NK-92 treated with Interleukin-12 subunit alpha and Interleukin-12 subunit beta, amount 100 ng/mL, for 24 hours (cell line): ENCODE measurements at places on chromosomes 6 and 20.

DNA sequence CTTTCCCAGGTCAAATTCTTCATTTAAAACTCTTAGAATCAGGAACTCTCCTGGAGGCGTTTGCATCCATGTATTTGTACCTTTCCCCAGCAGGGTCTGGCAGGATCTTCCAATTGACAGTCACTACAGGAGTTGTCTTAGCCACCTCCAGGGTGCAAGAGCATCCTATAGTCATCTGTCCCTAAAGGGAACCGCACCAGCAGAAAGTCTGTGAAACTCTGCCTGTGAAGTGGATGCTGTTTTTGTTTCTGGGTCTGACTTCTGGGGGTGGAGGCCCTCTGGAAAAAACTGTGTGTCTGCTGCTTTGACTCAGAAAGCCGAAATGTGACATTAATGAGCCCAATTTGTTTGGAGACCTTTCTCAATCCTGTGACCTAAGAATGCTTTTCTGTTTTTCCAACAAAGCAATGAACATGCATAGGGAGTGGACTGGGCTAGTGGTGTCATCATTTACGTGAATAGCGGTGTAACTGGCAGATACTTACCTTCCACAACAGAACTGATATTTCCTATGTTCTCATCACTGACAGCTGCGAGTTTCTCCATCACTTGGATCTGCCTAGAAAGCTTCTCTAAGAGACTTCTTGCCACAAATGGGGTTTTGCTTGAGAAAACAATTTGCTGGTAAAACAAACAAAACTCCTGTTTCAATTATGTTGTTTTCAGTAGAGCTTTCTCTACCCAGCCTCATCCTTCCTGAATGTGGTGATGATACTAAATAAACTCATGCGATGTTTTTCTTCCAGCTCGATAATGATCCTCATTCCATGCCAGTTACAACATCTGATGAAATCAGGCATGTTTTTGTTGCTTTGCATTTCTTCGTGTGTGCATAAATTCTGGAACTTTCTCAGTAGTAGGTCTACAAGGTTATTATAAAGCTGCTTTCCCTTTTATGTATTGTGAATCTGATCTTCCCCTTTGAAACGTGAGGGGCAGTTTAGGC lies 33.3 kb upstream of the ARMH2 start:
- DNase-seq, result no peak

DNA sequence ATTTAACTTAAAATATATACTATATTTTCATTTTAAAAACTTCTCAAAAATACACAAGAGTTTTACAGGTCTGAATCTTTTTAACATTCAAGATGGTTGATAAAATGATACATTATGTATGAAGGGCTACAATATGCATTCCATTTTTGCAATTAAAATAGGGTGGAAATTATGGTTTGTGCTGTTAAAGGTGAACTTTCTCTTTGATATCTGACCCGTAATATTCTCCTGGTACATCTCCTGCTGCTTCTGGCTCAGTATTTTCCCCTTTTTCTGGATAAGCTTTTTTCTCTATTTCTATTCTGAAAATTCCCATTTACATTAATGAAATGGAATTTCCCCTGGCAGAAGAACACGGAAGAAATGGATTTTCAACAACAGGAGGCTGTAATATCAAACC lies 27.4 kb upstream of the LCA5 start:
- DNase-seq, result no peak

- DNase-seq, result no peak
Observed at GRCh38 chr20:17445543-17445942, 85.6 kb downstream of the BFSP1 start.

DNA sequence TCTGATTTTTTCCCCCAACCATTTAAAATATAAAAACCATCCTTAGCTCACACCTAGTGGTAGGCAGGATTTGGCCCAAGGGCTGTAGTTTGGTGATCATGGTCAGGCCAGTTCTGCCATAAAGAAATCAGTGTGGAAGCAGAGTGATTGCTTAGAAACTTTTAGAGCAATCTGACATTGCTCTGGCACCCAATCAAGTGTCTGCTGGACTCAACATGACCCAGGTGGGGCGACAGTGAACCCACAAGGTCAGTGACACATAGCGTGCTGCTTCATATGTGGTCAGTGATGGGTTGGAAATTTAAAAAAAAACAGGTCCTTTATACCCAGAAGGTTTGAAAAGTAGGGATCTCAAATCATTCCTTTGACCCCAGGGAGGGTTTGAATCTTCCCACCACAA lies 107.9 kb downstream of the BANF2 start:
- DNase-seq, result no peak

- DNase-seq, result no peak
Observed at GRCh38 chr6:34566830-34567546, 10.9 kb upstream of the SPDEF start.

DNA sequence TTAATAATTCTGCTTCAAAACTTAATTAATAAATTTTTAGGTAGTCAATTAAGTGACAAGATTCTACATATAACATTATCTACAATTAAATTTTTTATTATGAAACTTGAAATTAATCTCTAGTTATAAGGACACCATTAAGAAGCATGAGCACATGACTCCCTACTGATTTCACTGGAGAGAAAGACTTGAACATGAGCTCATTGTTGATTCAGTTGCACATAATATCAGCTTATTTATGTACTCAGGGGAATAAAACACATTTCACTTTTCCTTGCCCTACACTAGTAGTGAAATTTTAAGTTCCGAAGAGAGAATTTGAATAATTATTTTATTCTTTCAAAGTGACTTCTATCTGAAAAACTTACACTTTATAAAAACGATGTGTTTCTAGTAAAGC lies 370.2 kb upstream of the EPHA7 start:
- DNase-seq, result no peak

- no peak for DNase-seq
Observed at GRCh38 chr6:17470202-17470937, 77.0 kb downstream of the CAP2 start.

DNA sequence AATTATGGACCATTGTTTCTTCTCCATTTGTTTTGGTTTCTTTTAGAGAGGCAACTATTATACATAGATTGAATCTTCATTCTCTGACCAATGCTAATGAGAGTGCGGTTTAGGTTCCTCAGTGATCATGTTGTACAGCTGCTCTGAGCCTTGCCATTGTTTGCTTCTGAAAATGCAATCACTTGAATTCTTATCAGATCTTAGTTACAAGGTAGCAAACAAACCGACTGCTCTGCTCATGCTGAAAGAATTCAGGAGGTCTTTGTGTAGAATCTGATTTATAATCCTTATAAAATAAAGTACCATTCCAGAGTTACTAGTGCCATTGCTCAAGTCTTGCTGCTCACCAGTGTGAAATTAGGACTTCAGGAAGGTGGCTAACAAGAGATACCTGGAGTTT lies 569.1 kb upstream of the ID4 start:
- DNase-seq, result no peak

DNA sequence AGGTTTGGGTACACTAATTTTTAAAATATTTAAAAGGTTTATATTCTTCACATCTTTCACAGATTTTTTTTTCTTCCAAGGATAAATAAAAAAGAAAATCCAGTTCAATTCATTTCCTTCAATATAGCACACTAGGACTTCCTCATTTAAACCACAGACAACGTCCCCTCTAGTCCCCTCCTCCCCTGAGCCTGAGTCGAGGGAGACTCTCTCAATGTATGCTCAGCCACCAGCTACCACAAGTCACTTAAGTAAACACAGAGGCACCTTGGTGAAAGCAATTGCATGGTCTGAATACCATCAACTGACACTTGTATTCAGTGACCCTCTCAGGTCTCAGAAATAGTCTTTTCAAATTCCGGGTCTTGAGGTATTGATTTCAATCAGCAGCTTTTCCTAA lies 88.6 kb downstream of the SIM1 start:
- no peak for DNase-seq

GRCh38 chr20:8262721-8263120 lies 130.7 kb downstream of the PLCB1 start:
- DNase-seq, result no peak

DNA sequence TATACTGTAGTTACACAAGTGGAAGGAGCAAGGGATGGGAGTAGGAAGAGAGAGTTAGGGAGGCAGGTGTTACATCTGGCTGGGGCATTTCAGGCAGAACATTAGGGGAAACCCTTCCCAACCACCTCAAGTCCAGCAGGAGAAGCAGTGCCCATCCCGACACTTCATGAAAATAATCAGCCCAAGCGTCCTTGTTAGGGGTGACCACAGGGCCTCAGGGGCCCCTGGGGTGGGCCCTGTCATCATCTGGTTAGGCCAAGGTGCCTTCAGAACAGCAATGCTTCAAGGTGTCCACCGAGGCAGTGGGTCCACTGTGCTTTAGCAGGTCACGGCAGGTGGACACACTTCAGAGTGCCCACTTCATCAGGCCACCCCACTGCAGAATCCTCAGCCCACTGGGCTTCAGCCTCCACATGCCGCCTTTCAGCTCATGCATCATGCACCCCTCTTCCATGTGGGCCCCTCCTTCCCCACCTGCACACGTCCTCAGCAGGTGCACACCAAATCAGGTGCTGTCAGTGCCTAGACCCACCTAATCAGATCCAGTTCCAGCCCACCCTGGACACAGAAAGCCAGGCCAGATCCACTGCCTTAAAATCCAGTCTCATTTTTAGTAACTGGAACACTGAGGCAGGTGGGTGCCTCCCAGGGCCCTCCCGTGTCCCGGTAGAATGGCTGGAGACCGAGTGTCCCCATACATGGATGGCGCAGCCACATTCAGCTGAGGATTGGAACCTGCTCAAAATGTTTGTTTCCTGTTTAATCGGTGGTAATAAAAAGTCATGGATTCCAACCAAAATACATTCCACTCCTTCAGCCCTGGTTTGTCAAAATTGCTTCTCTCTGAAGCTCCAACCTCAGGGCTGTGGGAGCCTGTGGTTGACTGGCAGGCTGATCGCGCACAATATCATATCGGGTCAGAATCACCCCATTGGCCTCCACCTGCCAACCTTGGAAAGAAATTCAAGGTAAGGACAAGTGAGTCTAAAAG lies 99.5 kb downstream of the ANKRD60 start:
- no peak for DNase-seq

GRCh38 chr6:39599341-39599740 lies 125.9 kb downstream of the KIF6 start:
- DNase-seq, result no peak

- no peak for DNase-seq
Observed at GRCh38 chr6:130773860-130774259, 53.3 kb upstream of the SMLR1 start.

DNA sequence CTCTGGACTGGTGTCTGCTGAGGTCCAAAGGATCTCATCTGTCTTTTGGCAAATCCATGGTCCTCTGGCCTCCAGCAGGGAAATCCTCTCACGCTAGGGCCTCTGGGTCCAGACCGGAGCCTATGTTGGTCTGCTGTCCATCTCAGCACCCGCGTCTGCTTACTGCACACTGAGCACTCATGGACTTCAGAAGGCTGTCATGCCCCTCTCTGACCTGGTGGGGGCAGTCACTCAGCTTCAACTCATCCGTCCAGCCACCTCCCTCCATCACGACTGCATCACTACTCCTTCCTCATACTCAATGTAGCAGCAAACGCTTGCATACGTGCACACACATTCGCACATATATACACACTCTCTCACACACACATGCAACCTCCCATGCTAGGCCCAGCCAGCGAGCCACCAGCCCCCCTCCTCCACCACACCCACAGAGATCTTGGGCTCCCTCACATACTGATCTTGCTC lies 33.3 kb downstream of the GABRR2 start:
- DNase-seq, result peak; percentile 24

DNA sequence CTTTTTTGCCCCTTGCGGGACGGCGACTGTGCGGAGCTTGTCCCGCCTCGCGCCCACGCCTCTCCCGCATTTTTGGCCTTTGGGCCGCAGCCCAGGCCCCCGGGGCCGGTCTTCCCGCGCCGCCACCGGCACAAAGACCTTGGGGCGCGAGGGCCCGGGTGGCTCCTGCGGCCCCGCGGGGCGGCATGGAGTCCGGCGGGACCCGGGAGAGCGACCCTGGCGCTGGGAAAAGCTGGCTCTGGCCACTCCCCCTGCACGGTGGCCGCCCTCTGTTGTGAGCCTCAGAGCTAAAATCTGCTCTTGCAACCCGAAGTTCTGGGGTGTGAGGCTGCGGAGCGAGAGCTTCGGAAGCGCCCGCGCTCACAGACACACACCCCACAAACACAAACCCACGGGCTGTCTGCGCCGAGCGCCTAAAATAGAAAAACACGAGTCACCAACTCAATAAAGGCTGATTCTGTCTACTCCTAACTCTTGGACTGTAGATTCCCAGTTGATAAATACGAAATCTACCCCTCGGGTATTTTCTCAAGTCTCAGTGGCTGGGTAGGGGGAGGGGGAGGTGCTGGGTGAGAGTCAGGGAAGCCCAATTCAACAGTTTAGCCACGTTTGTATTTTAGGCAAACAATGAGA lies 496 bp upstream of the BEND3 start:
- DNase-seq, result no peak

DNA sequence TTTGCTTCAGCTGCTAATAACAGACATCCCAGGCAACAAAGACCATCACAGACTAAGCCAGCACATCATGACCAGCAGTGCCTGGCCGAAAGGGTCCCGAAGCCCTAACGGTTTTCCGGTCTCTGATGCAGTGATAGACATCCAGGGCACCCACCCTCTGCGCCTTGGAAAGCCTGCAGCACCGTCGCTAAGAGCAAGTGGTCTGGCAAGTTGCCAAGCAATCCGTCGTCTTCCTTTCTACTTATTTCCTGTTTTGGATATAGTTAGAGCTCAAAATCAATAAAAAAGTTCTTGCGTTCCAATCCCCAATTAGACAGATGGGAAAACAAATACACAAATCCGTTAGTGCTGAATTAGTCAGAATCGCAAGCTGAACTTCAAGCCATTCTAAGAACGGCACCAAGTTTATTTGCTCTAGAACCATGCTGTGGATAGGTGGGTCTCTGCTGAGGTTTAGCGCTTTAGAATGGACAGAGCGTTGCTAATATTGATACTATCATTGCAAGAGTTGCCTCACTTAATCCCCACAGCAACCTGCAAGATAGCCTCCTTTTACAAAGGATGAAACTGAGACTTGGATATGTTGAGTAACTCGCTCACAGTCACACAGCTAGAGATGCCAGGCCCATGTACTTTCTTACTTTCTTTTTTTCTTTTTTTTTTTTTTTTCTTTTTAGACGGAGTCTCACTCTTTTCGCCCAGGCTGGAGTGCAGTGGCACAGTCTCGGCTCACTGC lies 163.3 kb upstream of the SNX9 start:
- no peak for DNase-seq

DNA sequence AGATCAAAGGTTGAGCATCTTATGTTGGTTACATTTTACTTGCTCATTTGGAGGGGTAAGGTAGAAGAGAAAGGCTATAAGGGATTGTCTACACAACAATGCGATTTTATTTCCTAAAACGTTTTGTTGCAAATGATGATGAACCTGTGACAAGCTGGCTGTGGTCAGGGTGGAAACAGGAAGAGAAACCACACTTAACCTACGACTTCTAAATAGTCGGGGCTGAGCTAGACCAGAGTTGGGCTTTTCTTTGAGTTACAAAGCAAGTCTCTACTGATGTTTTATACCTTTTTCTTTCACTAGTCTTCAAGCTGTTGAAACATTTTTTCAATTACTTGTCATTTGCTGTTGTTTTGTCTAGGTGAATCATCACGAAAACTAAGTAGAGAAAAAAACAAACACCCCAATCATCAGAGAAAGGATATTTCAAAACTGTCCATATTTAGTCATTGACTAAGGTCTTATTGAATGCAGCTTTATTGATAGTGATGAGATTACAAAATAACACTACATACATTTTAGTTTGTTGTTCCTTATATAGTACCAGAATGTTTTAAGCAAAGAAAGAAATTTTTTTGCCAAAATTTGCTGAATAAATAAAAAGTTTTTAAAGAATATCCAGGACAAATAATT lies 18.0 kb downstream of the KLHL31 start:
- DNase-seq, result peak; percentile 43
